ENCODE measurements at places on chromosomes 16 and 17.

DNA sequence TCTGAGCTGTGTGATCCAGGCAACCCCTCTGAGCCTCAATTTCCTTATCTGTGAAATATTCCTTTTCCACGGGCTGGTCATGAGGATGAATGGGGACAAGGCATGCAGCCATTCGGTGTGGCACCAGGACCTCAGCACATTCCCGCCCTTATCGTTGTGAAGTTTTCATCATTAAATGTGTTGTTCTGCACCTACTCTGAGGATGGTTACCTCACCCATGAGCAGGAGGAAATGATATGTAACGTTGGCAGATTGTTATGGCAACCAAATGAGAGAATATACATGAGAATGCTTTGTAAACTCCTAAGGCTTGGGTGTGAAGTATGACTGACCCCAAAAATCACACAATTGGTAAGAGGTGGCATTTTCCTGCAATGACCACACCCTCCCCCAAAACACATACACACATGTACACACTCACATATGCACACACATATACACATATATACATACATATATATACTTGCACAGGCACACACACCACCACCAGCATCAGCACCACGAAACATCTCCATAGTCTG lies 39.5 kb downstream of the SMARCE1 start:
- no peak for DNase-seq

DNA sequence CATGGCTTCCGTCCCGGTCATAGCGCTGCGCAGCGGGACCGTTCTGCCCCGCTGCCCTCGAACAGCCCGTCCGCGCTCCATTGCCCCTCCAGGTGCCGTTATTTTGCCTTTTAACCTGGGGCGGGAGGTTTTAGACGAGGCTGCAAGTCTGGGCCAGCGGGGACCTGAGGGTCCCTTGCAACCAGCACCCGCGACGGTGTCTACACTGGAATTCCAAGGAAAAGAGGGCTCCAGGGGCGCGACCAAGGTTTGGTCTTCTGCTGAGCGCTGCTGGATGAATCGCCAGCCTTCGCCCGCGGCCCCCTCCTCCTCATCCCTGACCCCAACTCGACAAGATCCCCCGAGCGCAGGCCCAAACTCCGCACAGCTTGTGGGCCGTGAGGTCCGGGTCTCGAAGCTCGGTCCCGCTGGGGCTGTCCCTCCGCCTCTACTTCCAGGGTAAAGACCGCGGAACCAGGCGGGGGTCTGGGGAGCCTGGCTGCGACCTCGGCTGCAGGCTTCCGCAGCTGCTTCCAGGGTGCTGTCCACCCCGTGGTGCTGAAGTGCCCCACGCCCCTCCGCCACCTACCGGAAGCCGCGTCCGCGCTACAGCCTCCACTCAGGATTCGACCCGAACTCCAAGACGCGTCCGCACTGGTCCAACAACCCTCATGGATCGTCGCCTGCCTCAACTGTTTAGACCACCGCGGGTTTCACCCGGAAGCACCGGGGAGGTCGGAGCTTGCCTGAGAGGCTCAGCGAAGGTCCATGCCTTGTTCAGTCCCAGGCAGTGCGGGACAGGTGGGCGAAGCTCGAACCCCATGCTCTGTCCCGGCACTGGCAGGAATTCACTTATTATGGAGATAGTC lies 10.1 kb upstream of the CA4 start:
- DNase-seq, result peak; percentile 92

- DNase-seq, result no peak
Observed at GRCh38 chr16:50525716-50526115, 22.5 kb upstream of the NKD1 start.

GRCh38 chr17:44919885-44920564 lies 4.7 kb upstream of the GFAP start:
- peak; percentile 88 for DNase-seq

GRCh38 chr17:3963237-3964201 lies 718 bp downstream of the ATP2A3 start:
- peak; percentile 52 for DNase-seq

DNA sequence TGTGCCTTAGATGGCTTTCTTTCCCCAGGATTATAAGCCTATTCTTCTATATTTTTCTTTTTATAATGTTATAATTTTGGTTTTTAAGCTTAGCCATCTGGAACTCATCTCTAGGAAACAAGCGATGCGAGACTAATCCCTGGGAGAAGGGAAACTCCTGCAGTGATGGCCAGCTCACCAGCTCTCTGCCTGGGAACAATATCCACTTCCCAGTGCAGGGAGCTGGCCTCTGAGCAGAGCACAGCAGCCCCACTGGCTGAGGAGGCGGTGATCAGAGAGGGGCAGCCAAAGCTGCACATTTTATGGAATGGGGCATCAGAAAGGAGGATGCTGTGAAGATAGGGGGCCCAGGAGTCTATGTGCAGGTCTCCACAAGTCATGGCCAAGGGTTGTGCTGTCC lies 183.3 kb downstream of the LGALS9B start:
- peak; percentile 63 for DNase-seq

- DNase-seq, result peak; percentile 8
Observed at GRCh38 chr17:71976011-71976649, 144.7 kb upstream of the SOX9 start.

DNA sequence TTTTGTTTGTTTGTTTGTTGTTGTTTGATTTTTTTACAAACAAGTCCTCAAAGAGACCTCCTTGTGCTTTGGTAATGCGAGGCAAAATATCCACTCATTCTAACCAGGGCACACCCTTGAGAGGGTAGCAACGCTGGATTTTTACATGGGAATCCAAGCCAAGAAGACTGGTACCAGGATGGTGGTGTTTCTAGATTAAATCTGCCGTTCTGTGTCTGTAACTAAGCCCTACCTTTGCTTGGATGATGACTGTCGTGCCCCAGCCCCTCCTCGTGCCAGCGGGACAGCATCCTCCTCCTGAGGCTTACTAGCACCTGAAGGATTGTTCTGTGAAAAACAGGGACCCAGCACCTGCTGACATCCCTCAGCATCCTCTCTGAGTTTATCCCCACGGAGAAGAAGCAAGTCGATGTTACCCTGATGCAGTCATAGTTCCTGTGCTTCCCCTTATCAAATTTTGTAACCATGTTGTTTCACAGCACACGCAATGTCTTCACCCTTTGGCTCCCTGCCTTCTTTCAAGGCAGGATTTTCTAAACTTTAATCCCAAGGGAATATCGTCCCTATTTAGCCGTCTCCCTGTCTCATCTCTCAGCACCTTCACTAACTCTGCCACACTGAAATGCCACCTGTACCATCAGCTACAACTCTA lies 5.1 kb upstream of the HSBP1 start:
- DNase-seq, result no peak

DNA sequence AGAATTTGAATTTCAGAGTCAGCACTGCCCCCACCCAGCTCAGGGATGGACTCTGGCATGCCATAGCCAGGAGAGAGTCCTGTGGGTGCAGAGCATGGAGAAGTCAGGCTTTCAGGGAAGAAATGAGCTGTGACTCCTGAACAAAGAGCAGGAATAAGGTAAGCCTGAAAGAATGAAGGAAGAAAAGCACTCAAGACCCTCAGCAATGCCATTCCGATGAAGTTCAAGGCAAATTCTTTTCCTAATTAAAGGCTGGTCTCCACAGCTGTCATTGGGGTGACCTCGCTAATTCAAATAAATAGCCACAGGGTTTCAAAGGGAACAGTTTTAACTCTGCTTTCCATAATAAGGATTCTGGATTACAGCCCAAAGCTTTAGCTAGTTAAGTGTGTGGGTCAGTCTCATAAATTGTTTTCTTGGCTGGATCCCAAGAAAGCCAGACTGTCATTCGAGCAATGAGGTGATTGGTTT lies 31.7 kb downstream of the TOM1L2 start:
- DNase-seq, result no peak

DNA sequence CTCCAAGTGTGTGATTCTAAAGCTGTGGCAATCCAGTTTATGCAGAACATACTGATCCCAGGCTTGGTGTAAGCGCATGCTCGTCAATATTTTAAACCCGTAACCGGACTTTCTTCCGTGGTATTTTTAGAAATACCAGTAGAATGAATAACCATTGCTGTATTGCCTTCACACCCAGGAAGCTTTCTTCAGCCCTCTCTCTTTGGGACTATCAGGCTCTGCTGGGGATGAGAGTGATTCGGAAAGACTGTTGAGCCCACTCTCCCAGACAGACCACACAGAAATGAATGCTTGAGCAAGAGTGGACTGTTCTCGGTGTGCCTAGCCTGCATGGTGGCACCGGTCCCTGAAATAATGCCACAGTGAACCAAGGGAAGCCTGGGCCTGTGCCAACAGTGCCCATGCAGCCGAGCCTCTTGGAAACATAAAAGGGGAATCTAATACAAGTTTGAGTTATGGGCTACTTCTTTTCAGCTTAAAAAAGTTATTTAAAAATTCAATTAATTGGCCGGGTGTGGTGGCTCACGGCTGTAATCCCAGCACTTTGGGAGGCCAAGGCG lies 89.9 kb upstream of the ELAC2 start:
- DNase-seq, result no peak

GRCh38 chr17:78264590-78264989 lies 33.2 kb downstream of the TMEM235 start:
- no peak for DNase-seq

DNA sequence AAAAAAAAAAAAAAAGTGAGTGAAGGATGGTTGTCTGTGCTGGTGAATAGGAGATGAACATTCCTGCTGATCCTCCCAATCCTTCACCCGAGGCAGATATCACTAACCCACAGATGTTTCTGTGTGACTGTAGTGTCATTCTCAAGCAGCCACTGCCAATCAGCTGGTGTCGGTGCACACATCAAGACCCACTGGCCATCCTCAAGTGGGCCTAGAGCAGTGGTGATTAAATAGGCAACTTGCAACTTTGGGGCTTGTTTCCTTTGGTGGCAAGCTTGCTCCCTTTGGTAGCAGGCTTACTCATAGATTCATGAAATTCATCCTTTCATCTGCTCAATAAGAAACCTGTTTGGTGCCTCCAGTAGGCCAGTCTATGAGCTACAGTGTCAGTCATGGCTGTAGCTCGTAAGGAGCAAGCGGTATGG lies 51.1 kb upstream of the LGALS9 start:
- no peak for DNase-seq

GRCh38 chr16:90046971-90047713 lies 27.9 kb upstream of the DBNDD1 start:
- DNase-seq, result peak; percentile 94

GRCh38 chr16:56604966-56605365 lies 3.4 kb upstream of the MT2A start:
- no peak for DNase-seq

GRCh38 chr16:2079991-2080390 lies 32.2 kb downstream of the TSC2 start:
- DNase-seq, result no peak

DNA sequence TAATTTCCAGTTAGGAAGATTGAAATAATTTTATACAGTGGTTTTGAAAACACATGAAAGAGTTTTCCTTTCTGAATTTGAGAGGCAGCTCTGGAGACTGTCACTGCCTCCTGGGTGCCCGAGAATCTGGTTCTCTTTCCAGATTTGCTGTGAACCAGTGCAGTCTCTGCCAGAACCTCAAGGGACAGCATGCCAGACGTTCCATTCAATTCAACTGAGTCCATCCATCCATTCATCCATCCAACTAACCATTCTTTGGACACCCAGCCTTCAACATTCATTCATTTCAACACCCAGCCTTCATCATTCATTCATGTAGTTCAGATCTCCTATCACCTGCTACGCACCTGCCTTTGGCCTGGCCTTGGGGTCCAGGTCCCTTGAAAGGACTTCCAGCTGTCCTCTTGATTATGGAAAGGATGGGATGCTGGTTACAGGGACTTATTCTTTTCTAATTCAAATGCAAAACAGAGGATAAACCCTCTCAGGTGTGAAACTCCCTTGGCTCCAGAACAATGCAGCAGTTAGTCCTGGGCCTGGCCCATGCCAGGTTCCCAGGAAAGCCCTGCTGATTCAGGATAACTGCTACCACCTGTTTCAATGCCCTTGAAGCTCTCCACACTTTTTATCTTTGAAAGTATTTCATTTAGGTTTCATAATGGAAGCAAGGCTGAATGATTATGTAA lies 68.7 kb downstream of the WSCD1 start:
- DNase-seq, result peak; percentile 20

DNA sequence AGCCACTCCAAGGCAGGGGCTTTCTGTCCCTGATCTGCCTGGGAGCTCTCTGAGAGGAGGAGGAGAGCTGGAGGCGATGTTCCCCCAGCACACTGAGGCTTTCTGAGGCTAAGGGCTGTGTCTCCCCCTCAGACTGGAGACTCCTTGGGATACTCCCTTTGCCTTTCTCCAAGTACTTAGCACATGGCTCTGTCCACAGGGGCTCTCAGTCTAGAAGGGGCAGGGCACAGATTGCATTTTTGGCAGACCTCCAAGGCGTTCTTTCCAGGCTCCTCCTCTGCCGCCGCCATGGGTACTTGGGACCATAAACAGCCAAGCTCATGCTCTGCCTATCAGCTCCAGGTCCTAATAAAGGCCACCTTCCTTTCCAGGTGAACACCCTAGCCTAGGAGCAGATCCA lies 1.8 kb upstream of the GIP start:
- no peak for DNase-seq

DNA sequence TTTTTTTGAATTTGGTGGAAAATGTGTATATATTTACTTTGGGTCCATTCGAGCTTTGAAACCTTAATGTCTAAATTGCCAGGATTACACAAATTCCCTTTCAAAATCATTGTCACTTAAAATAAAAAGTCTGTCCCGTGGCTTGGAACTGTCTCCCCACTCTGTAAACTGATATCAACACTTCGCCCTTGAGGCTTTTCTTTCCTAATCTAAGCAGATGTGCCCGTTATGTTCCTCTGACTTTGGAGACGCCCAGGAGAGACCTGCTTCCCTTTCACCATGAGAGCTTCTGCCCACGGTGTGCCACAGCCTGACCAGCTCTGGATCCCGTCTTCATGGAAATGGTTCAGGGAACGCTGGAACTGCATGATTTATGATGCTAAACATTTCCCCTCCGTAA lies 151.3 kb downstream of the C16orf95 start:
- no peak for DNase-seq

DNA sequence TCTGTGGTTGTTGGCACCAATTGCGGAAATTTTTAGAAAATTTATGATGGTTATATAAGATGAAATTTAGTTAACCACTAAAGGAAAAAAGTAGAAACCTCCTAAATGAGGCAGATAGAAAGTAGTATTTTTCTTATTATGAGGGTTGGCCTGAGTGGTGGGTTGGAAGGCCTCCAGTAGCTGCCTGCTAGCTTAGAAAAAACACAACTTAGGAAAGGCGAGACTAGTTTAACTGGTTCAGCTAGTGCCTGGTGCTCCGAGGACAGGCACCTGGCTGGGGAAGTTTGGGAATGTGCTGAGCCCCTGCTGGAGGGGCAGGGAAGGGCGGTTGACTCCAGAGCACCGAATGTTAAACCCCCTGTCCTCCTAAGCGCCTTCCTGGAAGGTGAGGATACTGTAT lies 19.9 kb downstream of the LDHD start:
- DNase-seq, result peak; percentile 47

- peak; percentile 70 for DNase-seq
Observed at GRCh38 chr17:18257268-18257981, 1.1 kb downstream of the FLII start.
